ENCODE measurements at places on chromosomes 6 and 20.

- DNase-seq, result no peak
These were observed 39.1 kb downstream of the NRN1 start for GRCh38 chr6:5967594-5967993.

GRCh38 chr20:45427236-45428149 is 11.6 kb downstream of the PIGT start:
- DNase-seq, result no peak

DNA sequence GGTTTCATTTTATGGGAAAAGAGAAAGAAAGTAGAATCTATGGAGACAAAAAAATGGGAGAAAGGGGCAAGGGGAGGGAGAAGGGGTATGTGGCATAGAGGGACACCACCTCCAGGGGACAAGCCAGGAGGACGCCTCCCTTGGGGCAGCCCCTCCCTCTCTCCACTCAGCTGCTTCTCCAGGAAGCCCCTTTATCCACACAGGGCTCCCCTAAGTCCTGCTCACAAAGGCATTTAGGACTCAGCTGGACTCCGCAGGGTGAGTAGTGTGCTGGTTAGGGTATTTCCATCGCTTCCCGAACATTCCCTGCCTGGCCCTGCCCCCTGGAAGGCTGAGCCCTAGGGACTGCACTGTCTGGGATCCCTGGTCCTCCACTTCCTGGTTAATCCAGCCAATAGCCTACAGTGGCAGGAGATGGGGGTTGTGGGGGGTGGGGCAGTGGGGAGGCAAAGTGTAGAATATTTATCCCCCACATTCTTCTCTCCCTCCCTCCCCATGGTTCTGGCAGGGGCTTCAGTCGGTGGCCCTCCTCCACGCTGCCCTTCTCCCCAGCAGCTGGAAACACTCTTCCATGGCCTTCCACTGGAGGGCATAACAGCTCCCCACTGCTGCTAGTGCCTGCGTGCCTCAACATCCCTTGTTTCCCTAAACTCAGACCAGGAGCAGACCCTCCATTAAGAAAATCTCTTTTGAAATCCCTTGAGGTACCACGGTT is 84.8 kb downstream of the SNX5 start:
- DNase-seq, result no peak

DNA sequence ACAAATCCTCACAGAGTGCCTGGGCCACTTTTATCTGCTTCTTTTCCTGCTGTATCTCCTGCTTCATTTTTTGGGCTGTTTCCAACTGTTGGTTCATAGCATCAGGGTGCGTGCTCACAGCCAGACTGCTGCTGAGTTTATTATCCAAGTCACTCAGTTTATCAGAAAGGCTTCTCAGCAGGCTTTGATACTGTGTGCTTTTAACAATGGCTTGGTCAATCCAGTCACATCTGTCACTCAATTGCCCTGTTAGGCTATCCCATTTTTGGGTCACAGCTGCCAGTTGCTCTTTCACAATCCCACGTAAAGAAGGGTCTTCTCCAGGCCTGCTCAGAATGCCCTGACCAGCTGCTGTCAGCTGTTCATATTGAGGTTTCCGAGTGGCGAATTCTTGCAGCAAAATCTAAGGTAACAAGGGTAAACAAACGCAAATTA is 87.2 kb downstream of the DST start:
- DNase-seq, result no peak

DNA sequence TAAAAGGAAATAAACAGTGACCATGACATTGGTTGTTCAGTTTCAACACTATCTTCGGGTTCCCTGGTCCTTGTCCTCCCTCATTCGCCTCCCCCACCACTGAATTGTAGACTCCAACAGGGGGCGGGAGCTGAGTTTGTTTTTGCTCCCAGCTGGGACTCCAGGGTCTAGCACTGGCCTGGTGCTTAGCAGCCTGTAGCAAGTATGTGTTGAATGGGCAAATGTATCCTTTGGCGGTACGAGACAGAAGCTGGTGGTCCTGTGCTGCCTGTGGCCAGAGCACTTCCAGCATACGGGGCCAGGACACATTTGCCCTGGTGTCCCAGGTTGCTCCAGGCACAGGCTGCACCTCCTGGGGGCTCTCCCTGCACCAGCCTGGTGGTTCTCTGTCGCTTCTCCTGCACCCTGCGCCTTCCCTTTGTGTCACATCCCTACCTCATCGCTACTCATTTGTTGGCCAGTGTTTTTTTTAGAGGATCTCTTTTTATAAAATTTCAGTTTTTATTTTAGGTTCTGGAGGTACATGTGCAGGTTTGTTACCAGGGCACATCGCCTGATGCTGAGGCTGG is 40.1 kb downstream of the PHACTR3 start:
- DNase-seq, result no peak

GRCh38 chr20:7305976-7306375 is 538.5 kb downstream of the BMP2 start:
- DNase-seq, result no peak

- DNase-seq, result no peak
These were observed 31.8 kb downstream of the TREML1 start for GRCh38 chr6:41122373-41122772.

DNA sequence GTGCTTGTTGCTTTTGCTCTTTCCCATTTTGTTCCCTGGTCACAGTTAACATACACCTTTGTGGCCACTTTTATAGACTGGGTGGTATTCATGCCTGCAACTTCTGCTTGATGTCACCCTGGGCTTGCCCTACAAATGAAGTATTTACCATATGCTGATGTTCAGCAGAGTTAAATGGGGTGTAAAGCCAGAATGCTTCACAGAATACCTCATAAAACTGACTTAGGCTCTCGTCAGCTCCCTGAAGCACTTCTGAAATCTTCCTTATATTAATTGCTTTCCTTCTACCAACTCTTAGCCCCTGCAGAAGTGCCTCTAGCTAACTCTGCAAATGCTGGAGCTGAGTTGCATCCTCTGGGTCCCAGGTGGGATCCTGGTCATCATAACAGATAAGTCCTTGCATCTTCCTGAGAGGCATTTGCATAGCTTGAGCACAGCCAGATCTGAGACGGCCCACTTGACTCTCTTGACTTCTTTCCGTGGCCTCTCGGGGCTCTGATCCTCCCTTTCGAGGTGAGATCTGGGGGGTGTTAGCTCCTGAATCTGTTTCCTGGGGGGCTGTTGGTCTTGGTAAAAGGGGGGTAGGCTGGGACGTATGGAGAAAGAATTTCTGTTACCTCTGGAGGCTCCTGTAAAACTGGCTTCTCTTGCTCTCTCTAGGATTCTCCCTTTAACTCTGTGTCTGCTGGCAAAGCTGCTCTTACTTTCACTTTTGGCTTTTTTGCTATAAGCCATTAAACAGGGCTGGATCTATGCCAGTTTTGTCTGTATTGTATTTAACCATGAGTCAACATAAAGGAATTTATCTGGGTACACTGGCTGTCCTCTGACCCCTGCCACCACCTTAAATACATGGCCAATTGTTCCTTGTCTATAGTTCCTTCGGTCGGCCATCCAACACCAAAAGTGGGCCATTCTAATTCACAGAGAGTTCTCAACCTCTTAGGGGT is 223.0 kb upstream of the SYNCRIP start:
- DNase-seq, result no peak

GRCh38 chr20:11459090-11459890 is 458.4 kb upstream of the BTBD3 start:
- no peak for DNase-seq

DNA sequence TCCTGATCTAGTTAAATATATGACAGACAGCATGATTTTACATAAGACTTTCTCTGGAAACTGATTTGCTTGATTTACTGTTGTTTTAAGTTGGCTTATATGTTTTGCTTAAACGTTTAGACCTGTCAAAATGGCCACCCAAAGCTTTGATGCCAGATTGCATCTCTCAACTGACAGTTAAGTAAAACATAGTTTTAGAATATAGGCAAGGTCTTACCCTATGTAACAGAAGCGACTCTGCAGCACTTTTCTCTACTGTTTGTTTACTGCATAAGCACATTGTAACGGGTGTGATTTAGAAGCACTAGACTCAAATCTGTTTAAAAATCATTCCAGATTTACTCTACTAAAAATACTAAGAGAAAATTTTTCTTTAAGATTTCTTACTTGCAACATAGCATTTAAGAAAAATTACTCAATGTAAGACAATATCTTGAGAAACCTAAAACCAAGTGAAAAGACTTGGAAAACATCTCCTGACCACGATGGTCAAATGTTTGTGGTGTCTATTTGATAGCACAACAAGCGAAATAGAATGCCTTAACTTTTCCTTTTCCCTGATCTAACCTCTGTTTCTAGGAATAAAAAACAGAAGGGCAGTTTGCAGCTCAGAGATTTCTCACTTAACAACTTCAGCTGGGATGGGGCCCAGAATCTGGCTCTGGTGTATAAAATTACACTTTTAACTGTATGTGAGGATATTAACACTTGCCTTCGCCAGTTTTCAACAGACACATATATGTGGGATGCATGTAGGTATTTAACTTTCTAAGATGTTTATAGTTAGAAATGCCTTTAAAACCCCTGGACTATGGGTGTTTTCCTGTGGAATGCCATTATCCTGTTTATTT is 47.4 kb downstream of the AIG1 start:
- no peak for DNase-seq

GRCh38 chr6:31837369-31838113 is 10.0 kb downstream of the HSPA1B start:
- no peak for DNase-seq

- no peak for DNase-seq
These were observed 58.8 kb upstream of the MAP3K7 start for GRCh38 chr6:90645634-90646033.

GRCh38 chr6:168196385-168196860 is 117.4 kb upstream of the FRMD1 start:
- no peak for DNase-seq

GRCh38 chr6:44253307-44254101 is 3.8 kb downstream of the SLC35B2 start:
- peak; percentile 44 for DNase-seq

DNA sequence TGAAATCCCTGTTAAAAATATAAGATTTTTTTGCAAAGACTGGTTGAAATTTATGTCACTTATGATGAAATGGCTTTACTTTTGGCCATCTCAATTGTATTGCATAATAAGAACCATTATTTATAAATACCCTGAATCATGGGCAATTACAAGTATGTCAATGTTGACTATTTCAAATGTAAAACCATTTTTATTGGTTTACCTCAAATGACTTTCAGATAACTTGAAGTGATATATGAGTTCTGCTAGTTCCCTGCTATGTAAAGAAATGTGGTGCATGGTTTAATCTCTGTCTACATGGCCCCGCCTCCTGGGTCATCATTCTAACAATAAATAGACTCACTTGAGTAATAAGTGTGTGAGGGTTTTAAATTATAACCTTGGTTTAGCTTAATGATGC is 275.6 kb upstream of the PREP start:
- no peak for DNase-seq

DNA sequence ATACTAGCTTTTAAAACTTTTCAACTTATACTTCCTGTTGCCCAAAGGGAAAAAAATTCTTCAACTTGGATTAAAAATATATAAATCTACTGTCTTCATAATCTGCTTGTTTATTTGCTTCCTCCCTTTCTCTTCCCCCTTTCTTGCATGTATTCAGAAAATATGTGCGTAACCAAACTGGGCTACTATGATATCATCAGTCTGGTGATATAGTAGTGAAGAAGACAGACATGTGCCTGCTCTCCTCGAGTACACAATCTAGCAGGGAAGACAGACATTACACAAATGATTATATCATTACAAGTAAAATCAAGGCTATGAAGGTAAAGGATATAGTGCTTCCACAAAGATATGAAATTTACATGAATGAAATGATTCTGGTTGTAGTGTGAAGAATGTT is 31.0 kb downstream of the IBTK start:
- no peak for DNase-seq

GRCh38 chr20:41387444-41387851 is 20.8 kb upstream of the EMILIN3 start:
- DNase-seq, result no peak

GRCh38 chr6:157607317-157608109 is 215.5 kb upstream of the SNX9 start:
- no peak for DNase-seq

GRCh38 chr20:57225197-57225733 is 41.2 kb downstream of the BMP7 start:
- no peak for DNase-seq

GRCh38 chr6:166803471-166803870 is 152.9 kb downstream of the RNASET2 start:
- DNase-seq, result no peak

GRCh38 chr6:150176659-150177058 is 33.8 kb downstream of the PPP1R14C start:
- DNase-seq, result no peak

DNA sequence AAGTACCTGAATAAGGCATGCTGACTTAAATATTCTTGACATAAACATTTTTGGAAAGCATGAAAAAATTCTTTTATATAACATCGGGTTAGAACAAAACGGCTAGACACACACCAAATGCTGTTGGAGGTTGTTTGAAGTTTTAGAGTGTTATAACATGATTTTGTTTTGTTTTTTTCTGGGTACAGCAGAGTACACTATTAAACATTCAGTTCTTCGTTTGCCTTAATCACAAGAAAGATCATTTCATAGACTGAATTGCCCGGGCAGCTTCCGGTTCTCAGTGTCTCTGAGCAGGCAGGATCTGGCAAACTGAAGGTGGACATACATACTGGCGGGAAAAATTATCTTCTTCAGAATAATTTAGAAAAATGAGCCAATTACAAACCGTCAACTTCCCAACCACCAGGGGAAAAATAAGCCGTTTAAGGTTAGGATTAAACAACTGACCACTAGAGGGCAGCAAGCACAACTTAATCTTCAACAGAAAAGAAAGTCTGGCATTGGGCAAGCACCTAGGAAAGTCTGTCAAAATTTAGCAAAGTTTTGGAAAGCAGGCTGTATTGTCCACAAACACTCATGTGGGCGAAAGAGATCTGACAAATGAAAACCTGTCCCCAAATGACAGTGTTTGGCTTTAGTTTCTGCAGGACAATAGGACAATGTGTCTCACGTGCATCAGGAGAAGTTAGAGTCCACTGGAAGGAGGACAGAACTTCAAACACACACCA is 15.0 kb downstream of the ZNF217 start:
- DNase-seq, result no peak

GRCh38 chr6:42316981-42317380 is 99.3 kb upstream of the MRPS10 start:
- no peak for DNase-seq

DNA sequence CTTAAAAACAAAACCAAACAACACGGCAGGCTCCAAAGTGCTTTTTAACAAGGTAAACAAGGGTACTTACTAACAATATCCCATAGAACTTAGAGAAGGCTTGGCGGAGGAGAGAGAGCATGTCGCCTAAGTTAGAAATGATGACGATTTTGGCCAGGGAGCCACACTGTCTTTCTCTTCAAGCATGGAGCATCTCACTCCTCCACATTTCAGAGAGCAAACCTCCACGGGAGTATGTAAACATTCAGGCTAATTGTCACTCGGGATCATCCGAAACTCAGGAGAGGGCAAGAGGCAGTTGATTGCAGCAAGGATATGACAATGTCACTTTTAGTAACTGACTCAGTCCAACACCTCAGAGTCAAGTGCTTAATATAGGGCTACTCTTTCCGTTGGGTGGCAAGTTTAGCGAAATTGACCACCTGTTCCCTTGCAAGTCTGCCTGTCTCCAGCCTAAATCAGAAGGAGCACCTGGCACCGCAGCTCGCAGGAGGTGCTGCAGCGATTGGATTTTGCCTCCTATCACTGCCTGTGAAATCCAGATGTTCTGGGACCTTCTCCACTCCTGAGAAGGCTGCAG is 65.8 kb upstream of the RPS6KA2 start:
- DNase-seq, result no peak

All from stimulated activated CD4-positive, alpha-beta T cell treated with anti-CD3 and anti-CD28 coated beads, TNF-alpha, amount 100 ng/mL, for 24 hours (primary cell).